Activated T-cell treated with anti-CD3 and anti-CD28 coated beads, Interleukin-2, amount 50 U/mL, for 72 hours (primary cell): ENCODE measurements at places on chromosomes 4 and X.

DNA sequence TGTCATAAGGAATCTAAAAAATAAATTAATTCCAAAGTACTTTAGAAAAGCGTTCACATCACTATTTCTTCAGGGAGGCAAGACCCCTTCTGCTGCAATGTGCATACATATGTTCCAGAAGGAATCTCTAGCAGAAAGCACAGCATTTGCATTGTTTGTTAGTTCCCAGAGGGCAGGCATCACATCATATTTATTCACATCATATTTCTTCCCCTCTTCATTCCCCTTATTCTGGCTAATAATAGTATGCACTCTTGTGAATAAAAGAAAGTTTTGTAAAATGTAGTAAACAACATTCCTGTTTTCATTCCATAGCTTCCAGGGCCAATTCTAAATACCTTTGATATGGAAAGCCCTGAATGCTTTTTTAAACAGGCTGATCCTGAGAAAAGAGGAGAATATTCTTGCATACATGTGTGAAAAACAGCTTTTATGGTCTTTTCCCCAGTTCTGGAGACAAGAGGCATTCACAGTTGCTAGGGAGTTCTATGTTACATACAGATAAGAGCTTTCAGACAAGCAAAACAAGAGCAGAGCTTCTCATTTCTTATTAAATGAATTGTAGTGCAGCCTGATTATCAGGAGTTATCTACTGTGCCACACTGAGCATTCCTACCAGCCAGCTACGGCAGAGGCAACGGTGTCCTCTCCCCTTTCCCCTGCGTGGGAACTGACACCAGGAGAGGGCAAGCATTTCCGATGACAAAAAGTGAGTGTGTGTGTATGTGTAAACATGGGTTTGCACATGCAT, 15.2 kb downstream of the GATB start:
- DNase-seq, result no peak

- DNase-seq, result no peak
Measured at GRCh38 chrX:121931567-121931966, 884.2 kb downstream of the GLUD2 start.

GRCh38 chrX:132676561-132677186, 187.8 kb upstream of the MBNL3 start:
- no peak for DNase-seq

- DNase-seq, result no peak
Measured at GRCh38 chr4:102663073-102663472, 97.7 kb downstream of the MANBA start.

GRCh38 chrX:49762175-49762720, 66.5 kb upstream of the PAGE1 start:
- no peak for DNase-seq

DNA sequence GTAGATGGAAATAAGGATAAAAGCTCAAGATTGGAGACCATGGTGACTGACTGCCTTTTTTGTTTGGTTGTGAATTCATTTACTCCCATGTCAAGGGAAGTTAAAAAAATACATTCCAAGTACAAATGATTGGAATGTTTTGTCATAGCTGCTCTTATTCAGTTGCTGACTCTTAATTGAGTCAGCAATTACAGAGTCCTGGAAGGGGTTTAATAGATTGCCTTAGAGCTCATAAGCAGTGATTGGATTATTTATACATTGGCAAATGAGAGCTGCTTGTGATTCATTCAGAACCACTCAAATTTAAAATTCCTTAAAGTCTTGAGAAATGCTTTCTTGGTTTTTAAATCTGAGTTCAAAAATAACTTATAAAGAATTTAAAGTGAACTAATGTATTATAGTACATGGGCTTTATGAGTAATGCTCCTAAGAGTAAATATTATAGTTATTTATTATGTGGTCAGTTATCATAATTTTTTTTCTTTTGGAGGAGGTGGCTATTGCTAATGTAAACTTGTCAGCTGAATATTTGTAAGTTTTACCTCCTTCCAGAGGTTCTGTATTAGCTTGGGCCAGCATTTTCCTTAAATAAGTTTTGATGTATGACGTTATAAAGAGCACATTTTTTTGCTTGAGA, 13.6 kb downstream of the JADE1 start:
- no peak for DNase-seq

DNA sequence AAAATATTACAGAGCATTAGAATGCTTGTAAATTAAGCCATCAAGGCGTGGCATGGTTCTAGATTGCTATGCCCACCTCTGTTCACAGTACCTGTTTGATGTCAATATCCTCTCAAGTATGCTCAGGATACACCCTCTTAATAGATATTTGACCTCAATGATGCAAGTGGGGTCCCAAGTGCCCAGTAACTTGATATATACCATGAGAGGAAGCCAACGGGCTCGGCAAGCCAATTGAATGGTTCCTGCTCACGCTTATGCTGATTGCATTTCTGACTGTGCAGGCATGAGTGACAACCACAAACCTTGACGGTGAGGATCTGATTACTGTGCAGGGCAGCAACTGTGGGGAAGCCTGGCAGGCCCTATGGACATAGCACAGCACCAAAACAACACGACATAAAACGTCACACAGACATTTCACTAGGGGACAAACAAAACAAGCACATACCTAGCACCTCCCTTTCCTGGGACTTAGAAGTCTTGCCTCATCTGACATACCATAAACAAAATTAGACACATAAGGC, 179.1 kb upstream of the ETNPPL start:
- DNase-seq, result no peak

DNA sequence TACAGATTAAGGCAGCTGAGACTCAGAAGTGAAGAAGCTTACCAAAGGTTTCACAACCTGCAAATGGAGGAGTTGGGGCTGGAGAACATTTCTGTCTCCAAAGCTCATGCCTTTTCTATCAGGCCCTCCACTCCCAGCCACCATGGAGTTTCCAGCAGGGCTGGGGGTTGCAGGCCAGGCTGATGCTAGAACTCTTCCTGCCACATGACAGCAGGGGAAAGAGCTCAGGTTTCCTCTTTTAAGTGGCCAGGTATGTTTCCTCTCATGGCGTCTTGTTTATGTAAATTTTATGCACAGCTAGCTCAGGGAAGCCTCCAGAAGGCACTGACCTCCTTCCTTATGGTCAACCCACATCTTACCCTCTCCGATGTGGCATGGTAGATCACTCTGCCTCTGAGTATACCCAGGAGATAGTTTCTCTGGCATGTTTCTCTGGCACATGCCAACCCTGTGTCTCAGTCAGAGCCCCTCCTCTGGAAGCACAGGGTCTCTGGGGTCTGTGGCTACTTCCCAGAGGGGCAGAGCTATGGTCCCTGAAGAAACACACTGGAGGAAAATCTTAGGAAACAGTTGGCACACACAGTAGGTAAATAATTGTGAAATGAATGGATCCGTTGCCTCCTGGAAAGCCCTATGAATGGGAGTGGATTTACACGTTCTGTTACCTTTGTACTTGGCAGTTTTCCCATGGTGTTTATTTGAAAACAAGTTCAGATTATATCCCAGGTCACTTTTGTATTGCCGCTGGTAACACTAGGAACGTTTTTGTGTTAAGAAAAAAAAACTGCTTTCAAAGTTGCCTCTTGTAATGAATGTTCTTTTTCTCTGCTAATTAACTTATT, 28.9 kb downstream of the PDK3 start:
- DNase-seq, result no peak

- no peak for DNase-seq
Measured at GRCh38 chrX:132414404-132414803, 74.4 kb downstream of the MBNL3 start.

DNA sequence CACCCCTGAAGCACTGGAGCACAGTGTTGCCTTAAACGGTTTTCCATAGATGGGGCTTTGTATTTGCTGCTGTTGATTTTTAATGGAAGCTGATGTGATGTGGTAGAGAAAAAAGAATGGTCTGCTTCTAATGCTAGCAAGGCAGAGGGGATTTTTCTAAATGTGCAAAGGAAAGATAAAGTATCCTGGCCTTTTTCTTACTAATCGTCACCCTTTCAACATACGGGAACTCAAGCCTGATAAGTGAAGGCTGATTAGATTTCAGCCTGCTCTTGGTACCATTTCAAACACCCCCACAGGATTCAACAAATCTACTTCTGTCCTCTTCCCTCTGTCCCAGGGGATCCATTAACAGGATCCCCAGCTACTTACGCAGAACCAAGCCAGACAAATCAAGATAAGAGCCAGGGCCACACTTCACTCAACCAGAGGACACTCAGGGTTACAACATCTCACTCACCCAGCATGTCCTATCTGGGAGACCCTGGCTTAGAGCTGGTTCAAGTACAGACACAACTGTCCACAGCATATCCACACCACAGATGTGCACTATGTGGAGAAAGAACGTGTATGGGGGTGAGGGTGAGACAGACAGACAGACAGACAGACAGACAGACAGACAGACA, 180.0 kb downstream of the SH3KBP1 start:
- no peak for DNase-seq

DNA sequence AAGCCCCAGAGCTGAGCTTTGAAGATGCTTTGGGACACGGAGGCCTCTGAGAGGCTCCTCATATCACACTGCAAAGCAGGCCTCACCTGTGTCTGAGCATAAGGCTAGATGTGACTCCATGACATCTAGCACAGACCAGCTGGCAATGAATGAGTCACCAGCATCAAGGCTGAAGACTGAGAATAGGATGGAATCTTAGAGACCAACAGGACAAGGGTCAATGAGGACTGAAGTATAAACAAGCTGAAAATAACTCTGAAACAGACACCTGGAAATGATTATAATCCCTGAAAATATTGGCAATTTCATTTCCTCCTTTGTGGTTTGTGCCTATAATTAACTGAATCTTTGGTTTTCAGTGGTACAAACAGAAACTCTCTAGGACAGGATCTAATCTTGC, 87.1 kb upstream of the PRPS1 start:
- DNase-seq, result no peak
